ENCODE measurements at places on chromosomes 4 and X. TPM values are rescaled to one million over a fixed set of nuclear protein-coding genes. Genes with fewer than 3 reads are reported as not detected.

The IL1RAPL1 gene
- not detected for total RNA-seq

DNA sequence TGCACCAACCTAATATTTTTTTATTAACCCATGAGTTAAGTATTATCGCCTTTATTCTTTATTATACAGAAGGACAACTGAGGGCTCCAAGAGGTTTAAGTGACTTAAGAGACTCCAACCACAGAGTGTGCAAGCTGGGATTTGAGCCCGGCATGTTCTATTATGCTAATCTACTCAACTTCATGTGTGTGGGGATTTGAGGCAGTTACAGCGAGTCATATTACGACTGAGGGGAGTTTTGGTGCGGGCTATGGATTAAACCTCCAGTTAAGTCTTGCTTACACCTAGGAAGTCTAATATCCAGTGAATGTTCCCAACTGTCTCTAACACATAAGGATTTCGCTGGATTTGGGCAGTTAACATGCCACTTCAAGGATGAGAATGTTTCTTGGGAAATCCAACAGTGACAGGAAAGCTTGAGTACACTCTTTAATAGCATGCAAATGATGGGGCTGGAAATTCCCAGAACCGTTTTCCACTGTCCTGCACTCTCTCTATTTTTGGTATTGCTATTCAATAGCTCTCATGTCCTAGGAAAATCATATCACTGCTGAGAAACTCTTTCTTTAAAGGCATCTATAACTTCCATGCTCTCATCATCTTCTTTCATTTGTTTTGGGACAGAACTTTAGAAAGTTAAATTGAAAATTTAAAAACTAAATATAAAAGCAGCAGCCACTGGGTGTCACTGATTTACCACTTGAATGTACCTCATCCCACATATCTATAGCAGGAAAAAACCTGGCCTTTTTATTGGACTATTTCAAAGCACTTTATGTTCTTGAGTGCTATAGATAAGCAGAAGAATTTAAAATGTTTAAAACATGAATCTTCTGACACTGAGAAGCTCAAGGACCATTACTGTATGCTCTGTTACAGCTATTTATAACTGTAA is 165.1 kb upstream of the TTC29 start:
- DNase-seq, result no peak

The LINC00632 gene
- not detected for total RNA-seq

DNA sequence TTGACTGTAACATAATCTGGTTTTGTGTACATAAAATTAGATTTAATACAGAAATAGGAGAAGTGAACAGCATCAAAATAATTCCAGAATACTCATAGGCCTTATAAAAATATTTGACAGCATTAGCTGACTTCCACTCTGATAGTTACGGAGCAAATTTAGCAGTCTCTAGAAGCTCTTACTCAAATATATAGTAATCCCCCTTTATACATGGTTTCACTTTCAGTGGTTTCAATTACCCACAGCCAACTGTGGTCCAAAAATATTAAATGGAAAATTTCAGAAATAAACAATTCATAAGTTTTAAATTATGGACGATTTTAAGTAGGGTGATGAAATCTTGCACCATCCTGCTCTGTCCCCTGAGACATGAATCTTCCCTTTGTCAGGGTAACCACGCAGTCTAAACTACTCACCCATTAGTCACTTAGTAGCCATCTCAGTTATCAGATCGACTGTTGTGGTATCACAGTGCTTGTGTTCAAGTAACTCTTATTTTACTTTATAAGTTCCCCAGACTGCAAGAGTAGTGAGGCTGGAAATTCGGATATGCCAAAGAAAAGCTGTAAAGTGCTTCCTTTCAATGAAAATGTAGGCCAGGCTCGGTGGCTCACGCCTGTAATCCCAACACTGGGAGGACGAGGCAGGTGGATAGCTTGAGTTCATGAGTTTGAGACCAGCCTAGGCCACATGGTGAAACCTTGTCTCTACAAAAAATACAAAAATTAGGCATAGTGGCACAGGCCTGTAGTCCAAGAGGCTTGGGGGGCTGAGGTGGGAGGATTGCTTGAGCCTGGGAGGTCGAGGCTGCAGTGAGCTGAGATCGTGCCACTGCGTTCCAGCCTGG is 17.2 kb upstream of the RTL9 start:
- peak; percentile 24 for DNase-seq

The HERC6 gene
- 0.18 TPM for total RNA-seq

GRCh38 chr4:153495480-153496193 is 29.5 kb downstream of the TMEM131L start:
- no peak for DNase-seq

DNA sequence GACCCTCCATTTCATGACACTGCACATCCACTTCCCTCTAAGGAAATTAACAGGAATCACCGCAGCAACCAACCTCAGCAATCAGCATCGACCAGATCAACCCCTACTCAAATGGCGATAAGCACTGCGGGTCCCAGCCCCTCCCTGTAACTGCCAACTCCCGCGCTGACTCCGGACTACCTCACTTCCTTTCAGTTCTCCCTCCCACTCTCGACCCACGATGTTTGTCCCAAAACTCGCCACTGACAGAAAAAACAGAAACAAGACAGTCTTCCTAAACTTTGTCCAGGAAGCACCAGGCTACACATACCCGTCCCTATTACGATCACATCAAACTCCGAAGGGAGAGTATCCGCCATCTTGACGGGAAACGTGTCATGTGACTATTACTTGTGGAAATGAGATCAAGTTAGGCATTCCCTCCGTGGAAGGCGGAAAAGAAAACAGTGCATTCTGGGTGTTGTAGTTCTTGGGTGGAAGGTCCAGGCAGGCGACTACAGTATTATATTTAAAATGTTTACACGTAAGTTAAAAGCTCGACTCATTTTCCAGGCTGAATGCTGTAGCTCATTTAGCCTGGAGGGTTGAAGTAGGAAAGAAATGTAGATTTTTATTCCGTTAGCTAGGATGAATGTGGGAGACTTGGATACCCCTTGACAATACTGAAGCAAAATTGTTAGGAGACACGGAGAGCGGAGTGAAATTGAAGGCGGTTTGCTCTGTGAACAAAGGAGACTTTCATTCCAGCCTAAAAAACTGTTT is at the start of gene CHM:
TSS of gene CHM (minus strand) at position 385 of the 762 bp plus-strand sequence. CDS start at position 359, 26 bp downstream.
- DNase-seq, result peak; percentile 77

- DNase-seq, result no peak
Measured at GRCh38 chr4:69828828-69829227, 31.1 kb downstream of the SULT1E1 start.

The TBC1D14 gene
- total RNA-seq, result 50.4 TPM

- DNase-seq, result no peak
Measured at GRCh38 chr4:147853706-147854105, 121.8 kb downstream of the ARHGAP10 start.

- no peak for DNase-seq
Measured at GRCh38 chrX:105552395-105552794, 269.9 kb upstream of the NRK start.

The HMGB3 gene
- 94.3 TPM for total RNA-seq

GRCh38 chr4:17310269-17310652 is 201.6 kb downstream of the QDPR start:
- DNase-seq, result peak; percentile 23

GRCh38 chrX:106718709-106719108 is 7.8 kb upstream of the RNF128 start:
- DNase-seq, result no peak

The GPR50 gene
- not detected for total RNA-seq

The GABRA4 gene
- total RNA-seq, result not detected

GRCh38 chr4:85489273-85489981 is 14.5 kb downstream of the ARHGAP24 start:
- no peak for DNase-seq

The KLF3 gene
- total RNA-seq, result not detected

DNA sequence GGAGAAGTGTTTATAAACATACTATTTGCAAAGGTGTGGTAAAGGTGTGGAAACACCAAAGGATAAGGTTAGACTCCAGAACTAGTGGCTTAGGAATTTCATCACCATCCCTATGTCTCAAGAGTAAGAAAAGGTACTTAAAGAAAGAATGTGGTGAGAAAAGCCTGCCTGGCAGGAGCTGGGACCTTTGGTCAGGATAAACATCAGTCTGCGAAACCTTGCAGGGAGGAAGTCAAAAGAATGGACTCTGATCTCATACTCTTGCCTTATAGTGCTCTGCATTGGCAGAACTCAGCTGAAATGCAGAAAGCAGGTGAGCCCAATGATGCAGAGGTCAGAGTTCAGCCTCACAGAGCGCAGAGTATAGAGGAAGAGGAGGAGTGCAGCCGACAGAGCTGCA is 97.2 kb upstream of the NR3C2 start:
- DNase-seq, result no peak

GRCh38 chr4:159374749-159375530 is 272.1 kb downstream of the RAPGEF2 start:
- DNase-seq, result no peak

The ODAPH gene
- not detected for total RNA-seq

DNA sequence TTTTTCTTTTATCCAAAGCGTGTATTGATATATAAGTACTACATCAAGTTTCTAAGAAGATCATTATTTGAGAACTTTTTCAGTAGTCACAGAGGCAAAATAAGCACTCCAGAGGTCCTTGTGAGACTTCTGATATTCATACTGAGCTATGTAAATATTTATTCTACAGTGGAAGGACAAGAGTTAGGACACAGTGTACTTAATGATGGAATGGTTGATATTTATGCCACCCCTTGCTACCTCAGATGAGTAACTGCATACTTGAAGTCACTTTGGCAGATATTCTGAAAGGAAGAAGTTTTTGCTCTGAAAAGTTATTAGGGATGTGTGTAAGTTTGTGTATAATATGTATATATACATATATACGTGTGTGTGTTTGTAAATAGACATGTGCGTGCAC is 30.3 kb downstream of the MAGEA1 start:
- DNase-seq, result no peak

GRCh38 chr4:10281996-10282395 is 165.4 kb upstream of the WDR1 start:
- DNase-seq, result no peak

DNA sequence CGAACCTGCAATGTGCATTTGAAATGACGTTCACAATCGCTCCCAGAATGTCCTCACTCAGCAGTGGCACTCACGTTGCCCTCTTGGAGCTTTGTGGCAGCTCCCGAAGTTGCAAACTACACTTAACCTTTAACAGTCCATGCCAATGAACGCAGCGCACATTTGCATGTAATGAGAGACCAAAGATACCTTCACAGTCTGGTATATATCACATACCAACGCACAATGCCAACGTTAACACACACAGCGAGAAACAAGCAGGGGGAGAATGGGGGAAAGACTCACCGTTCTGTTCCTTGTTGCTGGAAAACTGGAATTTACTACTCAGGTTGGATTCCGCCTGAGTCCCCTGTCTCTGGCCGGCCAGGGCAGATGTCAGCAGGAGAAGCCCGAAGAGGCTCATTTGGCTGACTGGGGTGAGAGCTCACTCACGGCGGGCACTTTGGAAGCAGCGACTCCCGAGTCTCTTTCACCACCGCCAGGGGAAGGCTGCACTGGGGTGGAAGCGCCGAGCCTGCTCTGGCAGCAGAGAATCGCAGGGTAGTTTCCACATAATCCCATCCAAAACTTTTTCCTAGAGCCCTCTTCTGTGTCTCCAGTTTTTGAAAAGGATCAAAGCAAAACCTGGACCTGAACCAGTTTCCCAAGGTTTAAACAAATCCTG is 966 bp downstream of the PDGFC start:
- DNase-seq, result no peak

- DNase-seq, result peak; percentile 10
Measured at GRCh38 chr4:73086095-73086868, 16.8 kb upstream of the COX18 start.

GRCh38 chr4:8818063-8818881 is 53.4 kb downstream of the HMX1 start:
- DNase-seq, result no peak

DNA sequence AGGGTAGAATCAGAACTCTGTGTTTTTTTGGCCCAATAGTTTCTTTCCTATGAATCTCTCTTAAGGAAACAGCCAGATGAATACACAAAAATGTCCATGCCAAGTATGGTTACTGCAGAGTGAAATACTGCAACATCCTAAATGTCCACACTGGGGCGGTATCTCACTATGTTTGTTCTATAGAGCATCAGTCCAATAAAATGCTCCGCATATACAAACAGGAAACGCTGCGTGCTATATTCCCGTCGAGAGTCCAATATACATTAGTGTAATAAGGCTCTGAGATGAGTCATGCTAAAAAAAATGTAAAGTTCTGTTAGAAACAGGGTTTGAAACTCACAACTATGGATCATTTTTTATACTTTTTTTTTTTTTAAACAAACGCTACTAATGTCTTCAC is 72.9 kb upstream of the ENOX2 start:
- peak; percentile 35 for DNase-seq

The CLIC2 gene
- not detected for total RNA-seq

DNA sequence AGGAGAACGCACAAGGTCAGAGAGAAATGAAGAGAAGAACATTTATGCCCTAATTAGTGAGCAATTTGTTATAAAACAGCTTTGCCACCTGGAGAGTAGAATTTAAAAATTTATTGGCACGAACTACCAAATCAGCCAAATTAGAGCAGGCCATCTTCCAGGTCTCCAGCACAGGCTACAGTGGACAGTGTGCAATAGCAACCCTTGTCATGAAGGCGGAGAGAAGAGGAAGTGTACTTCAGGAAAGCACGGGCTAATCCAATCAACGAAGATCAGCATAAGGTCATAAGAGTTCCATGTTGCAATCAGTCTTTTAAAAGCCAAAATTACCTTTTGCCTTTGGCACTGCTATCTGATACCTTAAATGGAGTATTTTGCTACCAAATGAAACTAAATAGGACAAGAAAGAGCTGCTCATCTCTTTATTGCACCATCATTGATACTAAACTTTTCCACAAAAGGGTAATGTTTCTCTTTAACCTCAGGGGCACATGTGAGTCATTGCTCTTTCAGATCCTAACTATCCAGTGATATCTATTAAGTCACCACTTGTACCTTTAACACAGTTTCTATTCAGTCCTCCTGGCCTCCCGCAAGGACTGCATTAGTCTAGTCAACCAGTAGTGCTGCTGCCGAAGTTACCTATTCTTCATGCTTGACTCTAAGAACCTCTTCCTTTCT is 19.9 kb downstream of the ANK2 start:
- no peak for DNase-seq

The TMEM128 gene
- 20.6 TPM for total RNA-seq

The ZFYVE28 gene
- not detected for total RNA-seq

GRCh38 chr4:153790962-153791551 is 2.2 kb upstream of the SFRP2 start:
- no peak for DNase-seq

- no peak for DNase-seq
Measured at GRCh38 chr4:136743238-136743637, 789.1 kb downstream of the PCDH18 start.

- DNase-seq, result no peak
Measured at GRCh38 chr4:1994938-1995337, 13.8 kb downstream of the NELFA start.

DNA sequence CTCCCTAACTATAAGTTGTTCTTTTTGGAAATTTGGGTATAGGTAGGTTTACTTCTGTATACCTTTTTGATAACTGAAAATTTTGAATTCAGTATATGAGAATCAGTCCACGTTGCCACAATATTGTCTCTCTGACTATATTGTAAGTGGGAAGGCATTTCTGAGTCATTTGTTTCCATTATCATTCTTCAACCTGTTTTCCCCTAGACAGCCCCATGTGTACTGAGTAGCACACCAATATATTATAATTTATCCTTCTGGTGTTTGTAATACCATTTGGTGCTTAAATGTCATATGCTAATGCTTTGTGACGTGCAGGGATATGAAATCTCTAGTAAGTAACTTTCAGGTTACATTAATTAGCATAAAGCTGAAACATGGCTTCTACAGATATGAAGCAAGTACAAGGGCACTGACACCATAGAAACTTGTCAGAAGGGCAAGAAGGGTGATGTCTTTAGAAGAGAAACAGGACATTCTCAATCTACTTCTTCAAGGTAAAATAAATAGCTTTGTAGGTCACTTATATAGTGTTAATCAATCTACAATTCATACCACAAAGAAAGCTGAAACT is 27.7 kb downstream of the PAK3 start:
- DNase-seq, result no peak
